Stimulated activated CD4-positive, alpha-beta T cell treated with anti-CD3 and anti-CD28 coated beads, Interleukin-4, amount 100 ng/mL, for 24 hours (primary cell): ENCODE measurements at places on chromosomes 6 and 20.

DNA sequence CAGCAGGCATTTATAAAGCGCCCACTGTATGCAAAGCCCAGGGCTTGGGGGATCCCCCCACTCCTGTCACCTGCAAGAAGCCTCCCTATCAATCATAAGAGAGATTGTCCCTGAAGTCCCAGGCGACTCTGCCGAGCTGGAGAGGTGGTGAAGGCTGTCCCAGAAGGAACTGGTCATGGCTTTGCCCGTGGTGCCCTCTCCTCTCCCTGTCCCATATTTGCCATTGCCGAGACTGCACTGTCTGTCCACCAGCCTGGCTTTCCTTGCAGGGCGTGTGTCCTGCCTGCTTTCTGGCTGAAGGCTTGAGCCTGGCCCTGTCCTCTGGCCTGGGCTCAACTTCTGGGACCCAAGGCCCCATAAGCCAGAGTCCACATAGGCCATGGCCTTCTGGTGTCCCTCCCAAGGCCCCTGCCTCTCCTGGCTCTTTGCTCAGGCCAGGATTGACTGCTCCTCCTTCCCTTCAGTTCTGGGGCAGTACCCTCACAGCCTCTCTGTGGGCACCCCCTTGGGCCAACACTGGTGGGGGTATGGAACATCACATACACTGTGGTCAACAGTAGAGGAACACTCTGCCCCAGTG, 46.9 kb downstream of the CPXM1 start:
- DNase-seq: no peak

DNA sequence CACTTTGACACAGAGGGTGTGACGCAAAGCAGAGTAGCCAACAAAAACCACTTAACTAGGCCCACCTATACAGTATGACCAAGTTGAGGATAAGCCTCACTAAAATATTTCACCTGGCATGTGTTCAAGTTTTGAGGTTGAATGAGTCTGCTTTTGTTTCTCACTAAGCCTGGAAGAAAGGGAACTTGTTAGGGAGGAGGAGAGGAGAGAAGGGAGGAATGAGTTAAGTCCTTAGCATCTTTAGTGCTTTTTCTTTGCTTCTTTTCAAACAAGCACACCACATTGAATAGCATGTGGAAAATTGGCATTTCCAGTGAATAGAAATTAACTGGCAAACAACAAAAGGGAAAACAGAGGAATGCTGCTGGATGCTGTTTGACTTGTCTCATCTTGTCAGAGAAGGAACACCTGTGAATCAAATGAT, 461.9 kb downstream of the GJA1 start:
- DNase-seq: no peak

DNA sequence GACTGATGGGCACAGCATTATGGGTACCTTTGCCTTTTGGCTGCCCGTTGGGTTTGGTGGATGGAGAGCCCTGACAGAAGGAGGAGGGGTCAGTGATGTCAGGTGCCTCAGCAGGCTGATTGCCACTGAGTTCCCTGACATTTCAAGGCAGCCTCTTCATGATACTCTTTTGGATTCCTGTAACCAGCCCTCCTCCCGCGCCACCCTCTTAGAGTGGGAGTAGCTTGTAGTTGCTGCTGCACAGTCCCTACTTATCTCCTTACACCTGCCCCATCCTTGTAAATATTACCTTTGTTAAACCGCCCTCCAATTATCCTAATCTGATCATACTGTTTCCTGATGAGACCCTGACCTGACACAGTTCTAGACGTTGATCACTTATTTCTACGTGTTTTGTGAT, 140.0 kb downstream of the CFAP61 start:
- DNase-seq: no peak

DNA sequence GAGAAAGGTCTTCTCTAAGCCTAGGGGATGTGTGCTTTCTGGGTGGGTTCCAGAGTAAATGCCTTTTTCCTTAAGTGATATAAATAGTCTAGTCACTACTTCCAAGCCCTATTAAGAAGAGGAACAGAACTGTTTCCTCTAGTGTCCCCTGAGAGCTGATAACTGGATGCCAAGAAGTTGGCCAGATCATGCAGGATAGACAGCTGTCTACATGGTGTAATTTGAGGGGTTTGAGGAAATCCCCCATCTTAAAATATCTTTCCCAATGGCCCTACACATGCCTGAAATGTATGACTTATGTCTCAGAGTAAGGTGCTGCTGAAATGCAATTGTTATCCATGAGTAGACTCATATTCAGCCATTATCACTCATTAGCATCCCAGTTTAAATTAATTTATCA, 20.2 kb upstream of the PIM1 start:
- no peak for DNase-seq

- DNase-seq: peak; percentile 67
These were observed at the start of gene GABBR1 for GRCh38 chr6:29632789-29633533. TSS of gene GABBR1 (minus strand) at chr6:29633183. CDS start at chr6:29632385, 798 bp downstream.

- DNase-seq: peak; percentile 86
These were observed 1.4 kb downstream of the BACH2 start for GRCh38 chr6:90294989-90295853.

GRCh38 chr6:38438097-38438496, 201.6 kb downstream of the BTBD9 start:
- no peak for DNase-seq

- DNase-seq: no peak
These were observed 112.1 kb downstream of the DLL1 start for GRCh38 chr6:170178561-170179477.

DNA sequence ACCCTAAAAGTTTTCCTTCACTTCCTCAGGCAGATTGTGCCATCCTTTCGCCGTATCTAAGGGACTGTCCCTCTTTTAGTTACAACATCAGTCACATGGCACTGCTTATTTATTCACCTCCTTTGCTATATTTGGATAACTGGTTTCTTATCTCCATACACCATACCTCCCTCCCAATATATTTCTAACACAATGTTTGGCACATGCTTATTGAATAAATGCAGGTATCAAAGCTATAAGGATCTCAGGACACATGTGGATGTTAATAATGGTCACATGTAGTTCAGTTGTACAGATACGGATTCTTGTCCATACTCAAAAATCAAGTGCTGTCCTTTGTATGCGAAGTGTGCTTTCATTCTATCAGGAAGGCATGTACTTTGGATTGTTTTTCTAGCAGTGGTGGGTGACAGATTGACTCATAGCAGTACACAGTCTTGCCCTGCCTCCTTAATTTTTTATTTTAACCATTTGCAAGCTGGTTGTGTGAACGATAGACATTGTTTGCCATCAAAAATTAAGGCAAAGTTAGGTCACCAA, 407.1 kb upstream of the RUNX2 start:
- DNase-seq: no peak

DNA sequence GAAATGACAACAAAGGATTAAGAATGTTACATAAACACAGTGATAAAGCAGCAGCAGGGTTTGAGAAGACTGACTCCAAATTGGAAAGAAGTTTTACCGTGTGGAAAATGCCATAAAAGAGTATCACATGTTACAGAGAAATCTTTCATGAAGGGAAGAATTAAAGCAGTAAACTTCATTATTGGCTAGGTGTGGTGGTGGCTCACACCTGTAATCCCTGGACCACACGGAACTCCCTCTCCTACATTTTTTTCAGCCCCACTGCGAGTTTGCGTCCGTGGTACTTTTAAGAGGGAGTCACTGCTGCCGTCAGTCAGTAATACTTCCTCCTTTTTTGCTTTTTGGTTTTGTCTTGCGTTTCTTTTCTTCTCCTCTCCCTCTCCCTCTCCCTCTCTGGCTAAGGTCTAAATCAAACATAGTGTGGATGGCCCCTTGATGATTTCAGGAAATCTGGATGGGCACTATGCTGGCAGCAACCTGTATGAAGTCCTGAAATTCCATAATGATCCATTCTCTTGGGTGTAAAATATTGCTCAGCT, 112.3 kb downstream of the MAN1A1 start:
- DNase-seq: no peak

GRCh38 chr20:5033566-5033965, 32.3 kb upstream of the SLC23A2 start:
- no peak for DNase-seq

DNA sequence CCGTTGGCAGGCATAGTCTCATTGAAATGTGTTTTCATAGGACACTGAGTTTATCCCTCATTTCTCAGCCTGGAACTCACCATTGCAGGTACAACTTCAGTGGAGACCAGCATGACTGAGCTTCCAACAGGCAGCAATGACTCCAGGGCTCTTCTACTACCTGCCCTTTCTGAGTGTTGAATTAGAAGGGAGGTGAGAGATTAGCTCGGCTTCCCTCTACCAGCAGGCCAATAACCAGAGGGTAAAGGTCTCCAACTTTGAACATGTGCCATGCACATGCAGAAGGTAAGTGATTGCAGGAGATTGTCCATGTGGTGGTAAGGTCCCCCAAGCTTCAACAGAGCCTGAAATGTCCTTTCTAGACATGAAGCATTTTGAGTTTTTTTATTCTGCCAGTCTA, 233.8 kb upstream of the SUPT3H start:
- no peak for DNase-seq

- no peak for DNase-seq
These were observed 135.9 kb downstream of the KHDRBS2 start for GRCh38 chr6:62150048-62150663.
